Effector CD4-positive, alpha-beta T cell (primary cell): ENCODE measurements at places on chromosomes 2 and 18.
A peak's percentile ranks its signal among the peaks of the same experiment; 100 is the strongest.

GRCh38 chr18:43115076-43115921 lies at the start of gene RIT2:
Gene RIT2 (minus strand): TSS chr18:43115685.
- no peak for DNase-seq

- peak; percentile 45 for DNase-seq
These were observed 6.0 kb upstream of the ALLC start for GRCh38 chr2:3651691-3652648.

DNA sequence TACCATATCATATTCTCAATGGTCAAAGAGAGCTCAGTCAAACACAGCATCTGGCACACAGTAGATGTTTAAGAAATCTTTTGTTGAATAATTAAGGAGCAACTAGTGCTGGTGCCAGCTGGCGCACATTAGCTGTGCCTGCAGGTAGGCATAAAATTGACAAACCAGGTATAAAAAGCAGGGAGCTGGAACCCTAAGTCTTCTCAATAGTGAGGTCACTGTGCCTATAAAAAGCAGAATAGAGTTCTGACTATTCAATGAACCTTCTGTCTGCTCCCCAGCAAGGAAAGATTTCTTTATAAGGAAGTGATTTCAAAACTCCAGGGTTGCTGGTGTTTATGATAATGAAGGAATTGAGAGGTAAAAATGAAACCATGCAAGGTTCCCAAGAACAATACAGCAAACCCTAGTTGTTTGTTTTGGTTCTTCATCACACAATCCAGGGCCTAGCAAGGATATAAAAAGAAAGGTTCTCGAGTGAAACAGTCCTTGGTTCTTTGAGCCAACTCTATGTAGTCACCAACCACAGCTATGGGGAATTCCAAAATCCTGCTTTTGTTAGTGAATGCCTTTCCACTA lies 76.1 kb downstream of the THADA start:
- DNase-seq = no peak

GRCh38 chr2:115083225-115083624 lies 640.8 kb downstream of the DPP10 start:
- DNase-seq = no peak

GRCh38 chr18:22847392-22847791 lies 85.7 kb upstream of the RBBP8 start:
- no peak for DNase-seq

GRCh38 chr18:23859466-23860336 lies 154.9 kb upstream of the TTC39C start:
- no peak for DNase-seq

GRCh38 chr2:166419616-166419934 lies 43.8 kb upstream of the SCN9A start:
- DNase-seq = no peak

DNA sequence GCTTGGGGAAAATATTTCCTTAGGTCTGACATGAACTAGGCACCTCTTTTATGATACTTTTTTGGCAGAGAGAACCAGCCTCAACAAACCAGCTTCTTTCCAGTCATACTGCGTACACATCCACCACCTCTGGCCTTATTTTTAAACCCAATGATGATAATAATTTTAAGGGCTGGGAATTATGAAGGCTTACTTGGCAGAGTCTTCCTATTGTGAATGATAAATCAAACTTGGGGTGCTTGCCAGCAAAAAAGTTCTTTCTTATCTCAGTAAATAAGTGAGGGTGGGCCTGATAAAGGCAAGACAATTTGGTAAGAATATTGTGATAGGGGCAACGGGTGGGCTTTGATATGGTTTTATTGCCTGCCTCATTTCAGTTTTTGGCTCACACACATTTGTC lies 1230.2 kb upstream of the ZEB2 start:
- DNase-seq = no peak

GRCh38 chr2:64939332-64939917 lies 49.8 kb upstream of the SLC1A4 start:
- no peak for DNase-seq

DNA sequence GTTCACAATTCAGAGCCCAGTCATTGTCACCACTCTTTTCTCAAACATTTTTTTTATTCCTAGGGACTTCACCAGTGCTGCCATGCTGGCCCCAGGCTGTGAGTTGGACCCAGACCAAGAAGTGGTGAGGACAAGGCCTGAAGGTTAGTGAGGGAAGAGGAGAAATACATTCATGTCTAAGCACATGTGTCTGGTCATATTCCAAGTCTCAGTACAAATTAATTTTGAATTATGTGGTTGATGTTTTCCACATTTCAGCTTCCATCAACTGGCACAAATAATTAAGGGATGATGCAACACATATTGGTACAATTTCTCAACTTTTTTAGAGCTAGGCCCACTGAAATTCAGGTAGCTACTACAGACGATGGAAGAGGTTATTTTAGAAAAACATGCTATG lies 106.6 kb upstream of the UPP2 start:
- DNase-seq = no peak

GRCh38 chr18:79523206-79523735 lies 127.5 kb downstream of the NFATC1 start:
- DNase-seq = peak; percentile 61

GRCh38 chr18:10659000-10659399 lies 133.2 kb downstream of the NAPG start:
- no peak for DNase-seq

GRCh38 chr2:233707940-233708644 lies 4.6 kb upstream of the UGT1A5 start:
- DNase-seq = no peak

- no peak for DNase-seq
These were observed 4.0 kb upstream of the FAM124B start for GRCh38 chr2:224405841-224406370.

DNA sequence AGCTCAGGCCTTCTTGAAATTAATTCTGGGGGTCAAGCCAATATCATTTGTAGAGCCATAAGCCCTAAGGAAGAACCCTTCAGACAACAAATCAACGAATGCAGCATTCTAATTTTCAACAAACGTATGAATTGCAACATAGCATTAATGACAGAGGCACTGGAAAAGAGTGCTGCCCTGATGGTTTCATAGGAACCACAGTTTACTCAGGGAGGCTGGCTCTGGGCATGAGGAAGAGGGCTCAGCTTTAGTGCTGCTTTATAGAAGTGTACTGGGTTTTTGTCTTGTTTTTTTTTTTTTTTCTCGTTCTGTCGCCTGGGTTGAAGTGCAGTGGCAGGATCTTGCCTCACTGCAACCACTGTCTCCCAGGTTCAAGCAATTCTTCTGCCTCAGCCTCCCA lies 36.1 kb upstream of the CAB39 start:
- no peak for DNase-seq

DNA sequence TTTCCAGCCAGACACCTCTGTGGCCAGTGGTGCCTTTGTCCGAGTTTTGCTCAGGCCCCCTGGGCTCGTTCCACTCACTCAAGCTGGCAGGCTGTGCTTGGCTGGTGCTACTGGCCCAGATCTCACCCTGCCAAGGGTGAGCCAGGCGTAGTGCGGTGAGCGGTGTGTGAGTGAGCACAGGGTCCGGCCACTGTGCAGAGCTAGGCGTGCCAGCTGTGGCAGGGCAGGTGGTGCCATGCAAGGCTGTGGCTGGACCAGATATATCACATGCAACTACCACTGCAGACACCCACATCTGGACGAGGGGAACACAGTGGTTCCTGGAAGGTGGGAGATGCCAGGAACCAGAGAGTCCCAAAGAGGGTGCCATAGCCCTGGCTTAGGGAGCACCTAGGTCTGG lies 70.1 kb downstream of the SRBD1 start:
- no peak for DNase-seq

DNA sequence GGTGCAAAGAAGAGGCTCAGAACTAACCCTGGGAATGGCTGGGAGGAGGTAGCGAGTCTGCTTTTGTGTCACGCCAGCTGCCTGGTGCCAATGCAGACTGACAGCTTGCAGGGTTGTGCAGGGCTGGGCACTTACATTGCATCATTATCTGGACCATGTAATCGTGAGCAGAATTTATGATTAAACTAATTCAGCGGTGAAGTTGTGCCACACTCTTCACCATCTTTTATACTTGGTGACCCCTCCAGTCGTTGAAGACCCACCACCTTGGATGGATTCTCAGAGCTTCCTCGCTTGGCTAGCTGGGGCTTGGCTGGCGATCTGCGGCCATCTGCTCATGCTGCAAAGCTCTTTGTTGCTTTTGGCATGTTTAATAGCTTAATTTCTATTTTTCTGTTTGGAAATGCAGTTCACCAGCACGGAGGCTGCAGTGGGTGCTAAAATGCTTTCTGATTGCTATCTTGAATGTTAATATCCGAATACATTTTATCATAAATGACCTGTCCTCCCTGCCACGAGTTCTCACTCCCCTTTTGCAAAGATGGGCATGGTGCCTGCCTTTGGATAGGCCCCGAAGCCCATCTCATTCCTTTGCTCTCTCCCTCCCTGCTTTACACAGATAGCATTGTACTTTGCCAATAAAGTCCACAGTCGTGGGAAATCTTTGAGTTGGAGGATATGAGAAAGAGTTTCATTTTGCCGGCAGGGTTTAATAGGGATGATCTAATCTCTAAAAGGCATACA lies 188.2 kb downstream of the PRKCE start:
- DNase-seq = no peak
